Activated T-cell treated with anti-CD3 and anti-CD28 coated beads for 1 hour (primary cell): ENCODE measurements at places on chromosomes 4 and X.

DNA sequence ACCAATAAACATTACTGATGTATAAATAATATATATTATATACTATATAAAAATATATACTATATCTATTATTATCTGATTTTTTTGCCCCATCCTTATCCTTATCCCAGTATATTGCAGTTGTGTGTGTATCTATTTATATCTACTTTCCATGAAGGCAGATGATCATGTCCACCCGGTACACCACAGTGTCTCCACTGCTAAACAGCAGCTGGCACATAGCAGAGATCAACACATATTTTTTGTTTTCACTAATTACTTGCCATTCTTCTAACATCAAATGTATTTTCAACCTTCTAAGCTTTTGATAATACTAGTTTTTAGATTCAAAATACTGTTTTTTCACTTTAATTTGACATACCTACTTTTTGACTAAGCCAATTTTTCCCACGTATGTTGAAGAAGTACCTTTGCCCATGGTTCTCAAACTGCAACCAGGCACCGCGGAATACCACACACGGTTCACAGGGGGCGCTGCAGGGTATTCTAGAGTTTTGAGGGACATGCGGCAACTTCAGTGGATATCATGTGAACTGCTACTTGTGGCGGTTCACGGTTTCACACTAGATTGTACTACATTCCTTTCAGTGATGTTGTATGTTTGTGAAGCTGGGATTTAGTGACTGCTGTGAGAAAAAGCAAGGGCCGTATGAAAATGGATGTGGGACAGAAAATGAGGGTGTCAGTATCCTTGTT is 182.5 kb upstream of the NPY2R start:
- no peak for DNase-seq

DNA sequence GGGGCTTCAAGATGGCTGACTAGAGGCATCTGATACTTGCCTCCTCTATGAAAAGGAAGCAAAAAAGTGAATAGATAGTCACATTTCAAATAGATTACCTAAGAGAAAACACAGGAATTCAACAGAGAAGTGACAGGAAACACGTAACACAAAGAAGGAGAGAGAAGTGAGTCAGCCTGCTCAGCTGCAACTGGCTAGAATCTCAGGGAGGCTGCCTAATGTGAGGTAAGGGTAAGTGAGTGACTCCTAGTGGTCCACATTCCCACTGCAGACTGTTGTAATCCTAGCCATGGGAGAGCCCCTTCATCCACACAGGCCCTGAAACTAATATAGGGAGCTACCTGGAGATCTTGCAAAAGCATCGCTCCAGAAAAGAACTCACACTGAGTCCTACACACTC is 179.2 kb downstream of the SLC7A11 start:
- DNase-seq, result no peak

DNA sequence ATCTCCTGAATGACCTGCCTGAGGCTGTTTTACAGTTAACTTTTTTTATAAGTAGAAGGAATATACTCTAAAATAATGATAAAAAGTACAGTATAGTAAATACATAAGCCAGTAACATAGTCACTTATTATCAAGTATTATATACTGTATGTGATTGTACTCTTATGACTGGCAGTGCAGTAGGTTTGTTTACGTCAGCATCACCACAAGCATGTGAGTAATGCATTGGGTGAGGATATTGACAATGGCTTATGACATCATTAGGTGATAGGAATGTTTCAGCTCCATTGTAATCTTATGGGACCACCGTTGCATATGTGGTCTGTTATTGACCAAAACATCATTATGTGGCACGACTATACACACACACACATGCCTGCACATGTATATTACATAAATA is 20.5 kb downstream of the NUDT9 start:
- DNase-seq, result no peak

DNA sequence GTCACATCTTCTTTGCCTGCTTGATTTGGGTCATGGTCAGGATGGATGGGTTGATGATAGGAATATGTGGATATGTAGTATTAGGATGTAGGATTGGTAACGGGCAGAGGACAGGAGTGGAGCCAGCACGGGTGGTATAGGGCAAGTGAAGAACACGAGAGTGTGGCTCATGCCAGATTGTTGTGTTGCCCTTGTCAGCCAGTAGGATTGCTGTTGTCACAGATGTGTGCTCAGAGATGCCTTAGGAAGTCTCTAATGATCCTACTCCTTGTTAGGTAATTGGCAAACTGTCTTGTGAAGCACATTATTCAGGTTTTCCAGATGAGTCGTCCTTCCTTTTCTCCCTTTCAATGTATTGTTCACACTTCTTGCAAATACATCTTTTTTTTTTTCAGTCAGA is 5.5 kb downstream of the ATP10D start:
- no peak for DNase-seq

- no peak for DNase-seq
Measured at GRCh38 chrX:12400218-12400617, 261.9 kb downstream of the FRMPD4 start.

DNA sequence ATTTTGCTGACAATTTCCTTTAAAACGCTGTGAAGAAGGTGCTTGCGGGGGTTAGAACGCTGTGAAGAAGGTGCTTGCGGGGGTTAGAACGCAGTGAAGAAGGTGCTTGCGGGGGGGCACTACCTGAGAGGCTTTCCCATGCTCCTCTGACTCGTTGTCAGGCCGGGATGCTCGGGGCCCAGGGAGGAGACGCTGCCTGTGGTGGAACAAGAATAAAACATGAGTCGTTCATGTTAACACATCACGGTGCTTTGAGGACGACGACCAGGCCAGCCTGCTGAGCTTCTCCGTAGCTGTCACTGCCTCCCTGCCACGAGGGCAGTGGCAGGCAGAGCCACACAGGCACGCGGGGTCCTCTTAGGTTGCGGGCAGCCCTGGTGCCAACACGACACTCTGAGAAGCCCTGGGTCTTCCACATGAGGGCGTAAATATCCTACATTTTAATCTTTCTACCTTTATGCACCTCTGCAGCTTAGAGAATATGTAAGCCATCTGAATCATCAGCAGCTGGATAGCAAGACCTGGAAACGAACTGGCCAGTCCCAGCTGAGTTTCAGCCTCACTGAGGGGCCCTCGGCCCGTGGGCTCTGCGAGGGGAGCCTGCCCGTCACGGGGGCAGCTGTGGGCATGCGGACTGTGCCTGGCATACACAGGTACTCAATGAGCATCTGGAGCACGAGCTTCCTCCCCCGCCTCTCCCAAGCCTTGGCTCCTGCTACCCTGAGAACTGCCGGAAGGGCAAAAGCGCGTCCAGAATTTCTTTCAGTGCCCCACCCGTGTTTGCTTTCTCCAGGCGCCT is 47.0 kb downstream of the FGFRL1 start:
- DNase-seq, result no peak

DNA sequence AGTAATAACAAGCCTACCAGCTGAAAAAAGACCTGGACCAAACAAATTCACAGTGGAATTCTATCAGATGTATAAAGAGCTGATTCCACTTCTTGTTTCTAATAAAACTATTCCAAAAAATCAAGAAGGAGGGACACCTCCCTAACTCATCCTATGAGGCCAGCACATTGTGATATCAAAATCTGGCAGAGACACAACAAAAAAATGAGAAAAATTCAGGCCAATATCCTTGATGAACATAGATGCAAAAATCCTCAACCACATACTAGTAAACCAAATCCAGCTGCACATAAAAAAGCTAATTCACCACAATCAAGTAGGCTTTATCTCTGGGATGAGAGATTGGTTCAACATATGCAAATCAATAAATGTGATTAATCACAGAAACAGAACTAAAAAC is 147.9 kb upstream of the NEIL3 start:
- DNase-seq, result no peak

DNA sequence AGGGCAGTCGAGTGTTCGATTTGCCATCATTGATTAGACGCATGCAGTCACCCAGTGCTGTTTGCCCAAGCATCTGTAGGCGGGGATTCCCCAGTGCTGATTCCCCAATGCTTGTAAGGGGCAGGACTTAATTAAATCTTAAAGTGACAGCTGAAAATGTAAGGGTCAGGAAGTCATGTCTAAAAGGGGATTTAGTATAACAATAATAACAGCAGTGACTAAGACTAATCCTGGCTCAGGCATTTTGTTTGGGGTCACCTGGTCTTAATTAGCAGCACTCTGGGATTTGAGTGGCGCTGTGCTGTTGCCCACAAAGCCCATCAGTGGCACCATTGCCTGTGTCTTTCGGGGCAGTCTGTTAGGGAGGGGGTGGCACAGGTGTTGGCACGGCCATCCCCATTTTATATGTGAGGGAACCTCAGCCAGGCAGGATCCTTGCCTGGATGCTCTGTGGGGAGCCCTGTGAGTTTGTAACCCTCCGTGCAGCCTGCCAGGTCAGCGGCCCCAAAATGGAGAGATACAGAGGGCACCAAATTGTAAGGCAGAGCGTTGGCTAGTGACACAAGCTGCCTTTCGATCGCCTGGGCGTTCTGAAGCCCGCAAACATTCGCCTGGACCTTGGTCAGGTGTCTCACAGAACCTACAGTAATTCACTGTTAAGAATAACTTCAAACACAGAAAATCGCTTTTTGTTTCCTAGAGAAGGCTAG is 146.7 kb downstream of the TBL1X start:
- no peak for DNase-seq

- no peak for DNase-seq
Measured at GRCh38 chrX:47187106-47187677, 6.4 kb upstream of the UBA1 start.

- DNase-seq, result no peak
Measured at GRCh38 chr4:2284934-2285612, 23.2 kb upstream of the MXD4 start.

DNA sequence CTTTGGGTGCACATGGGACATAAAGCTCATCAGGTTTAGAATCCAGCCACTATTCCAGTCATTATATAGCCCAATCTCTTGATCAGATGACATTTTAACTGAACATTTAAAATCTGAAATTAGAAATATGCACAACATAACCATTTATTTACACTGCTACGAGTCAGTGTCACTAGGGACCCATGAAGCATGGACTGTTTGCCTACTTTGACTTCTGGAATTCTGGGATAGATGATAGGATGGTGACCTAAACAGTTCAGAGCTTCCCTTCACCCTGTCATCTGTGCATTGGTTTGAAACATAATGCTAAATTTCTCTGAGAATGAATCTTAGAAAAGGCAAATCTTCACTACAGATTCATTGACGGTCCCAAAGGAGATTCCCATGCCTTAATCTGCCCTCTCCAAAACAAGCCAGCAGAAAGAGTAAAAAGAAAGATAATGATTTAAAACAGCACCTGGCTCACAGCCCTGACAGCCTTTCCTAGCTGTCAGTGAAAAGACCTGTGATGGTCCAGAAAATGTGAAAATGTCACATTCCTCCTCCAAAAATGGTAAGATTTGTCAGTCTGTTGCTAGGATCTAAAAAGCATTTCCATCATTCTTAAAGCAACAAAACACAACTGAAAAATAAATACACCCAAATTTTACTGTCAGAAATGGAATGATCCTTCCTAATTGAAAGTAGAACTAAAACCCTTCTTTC is 18.9 kb upstream of the HERC3 start:
- no peak for DNase-seq

DNA sequence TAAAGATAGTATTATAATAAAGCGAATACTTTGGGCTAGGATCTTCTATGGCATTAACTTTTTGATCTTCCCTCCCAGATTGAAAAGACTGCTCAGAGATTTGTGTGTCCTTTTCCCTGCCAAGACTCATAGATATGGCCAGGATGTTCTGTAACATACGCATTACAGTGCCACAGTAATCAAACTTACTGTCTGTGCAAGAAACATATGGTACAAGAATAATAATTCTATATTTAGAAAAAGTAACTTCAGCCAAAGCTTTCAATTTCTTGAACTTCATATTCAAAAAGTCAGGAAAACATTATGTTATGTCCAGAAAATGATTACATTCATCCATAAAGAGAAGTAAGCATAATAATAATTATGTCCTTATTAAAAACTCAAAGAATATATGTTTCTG is 100.9 kb upstream of the GUCY1A1 start:
- no peak for DNase-seq

GRCh38 chr4:182604161-182604622 is 313.0 kb downstream of the DCTD start:
- no peak for DNase-seq

- DNase-seq, result no peak
Measured at GRCh38 chr4:111954550-111954949, 190.7 kb upstream of the FAM241A start.

GRCh38 chr4:139242511-139243051 is 37.4 kb downstream of the MGARP start:
- no peak for DNase-seq

DNA sequence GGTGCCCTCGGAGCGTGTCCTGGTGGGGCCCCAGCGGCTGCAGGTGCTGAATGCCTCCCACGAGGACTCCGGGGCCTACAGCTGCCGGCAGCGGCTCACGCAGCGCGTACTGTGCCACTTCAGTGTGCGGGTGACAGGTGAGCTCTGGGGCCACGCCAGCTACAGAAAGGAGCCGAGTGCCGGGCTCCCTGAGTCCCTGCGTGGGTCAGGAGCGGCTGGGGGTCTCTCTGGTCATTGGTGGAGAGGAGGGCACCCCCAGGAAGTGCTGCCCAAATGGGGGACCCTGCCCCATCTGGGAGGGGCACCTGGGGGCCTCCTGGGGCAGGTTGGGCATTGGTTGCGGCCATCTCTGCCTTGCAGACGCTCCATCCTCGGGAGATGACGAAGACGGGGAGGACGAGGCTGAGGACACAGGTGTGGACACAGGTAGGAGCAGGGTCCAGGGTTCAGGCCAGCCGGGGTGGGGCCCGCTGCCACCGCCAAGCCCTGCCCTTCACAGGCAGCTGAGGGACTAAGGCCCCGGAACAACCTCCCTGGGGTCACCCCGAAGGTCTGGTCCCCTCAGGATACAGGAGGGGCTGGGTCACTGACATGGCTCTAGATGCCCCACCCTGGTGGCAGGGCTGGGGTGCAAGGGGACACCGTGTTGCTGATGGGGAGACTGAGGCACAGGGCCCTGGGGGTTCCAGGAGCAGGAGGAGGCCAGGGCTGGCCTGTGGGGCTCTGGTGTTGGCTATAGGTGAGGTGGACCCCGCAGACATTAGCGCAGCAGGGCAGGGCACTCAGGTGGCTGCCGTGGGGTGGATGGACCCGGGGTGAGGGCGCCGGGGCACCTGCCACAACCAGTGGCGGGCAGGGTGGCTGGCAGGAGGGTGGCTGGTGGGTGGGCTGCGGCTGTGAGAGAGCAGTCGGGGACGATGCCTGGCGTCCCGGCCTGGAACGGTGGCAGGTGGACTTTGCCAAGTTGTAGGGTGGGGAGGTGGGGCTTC is 6.6 kb downstream of the FGFR3 start:
- no peak for DNase-seq

DNA sequence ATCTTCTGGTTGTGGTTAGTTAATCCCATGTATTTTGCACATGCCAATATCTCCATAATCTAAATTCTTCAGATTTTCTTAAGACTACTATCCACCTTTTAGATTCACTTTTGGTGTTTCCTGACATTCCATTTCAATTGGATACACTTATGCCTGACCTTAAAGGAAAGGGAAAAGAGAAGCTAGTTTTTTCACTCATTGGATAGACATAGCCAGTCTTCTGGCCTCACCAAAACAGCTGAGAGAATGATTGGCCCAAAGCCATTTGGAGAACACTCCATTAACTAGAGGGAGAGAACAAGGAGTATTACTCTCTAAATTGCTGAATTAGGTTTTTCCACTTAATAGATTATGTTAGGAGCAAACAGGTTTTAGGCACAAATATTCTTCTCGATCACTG is 4.0 kb downstream of the PRPS1 start:
- no peak for DNase-seq
